ENCODE measurements at places on chromosomes 12 and 14. TPM values are rescaled to one million over a fixed set of nuclear protein-coding genes. Genes with fewer than 3 reads are reported as not detected.

GRCh38 chr14:76708771-76709170 lies 52.5 kb upstream of the VASH1 start:
- no peak for DNase-seq

- DNase-seq: no peak
These were observed 66.5 kb upstream of the MON2 start for GRCh38 chr12:62400135-62400534.

Gene FITM1
- total RNA-seq: 0.56 TPM

Gene ACOT6
- not detected for total RNA-seq

Gene KLRD1
- total RNA-seq: 10.8 TPM

Data from activated CD8-positive, alpha-beta T cell treated with anti-CD3 and anti-CD28 coated beads for 36 hours (primary cell).